ENCODE measurements at places on chromosomes 5 and 9.

DNA sequence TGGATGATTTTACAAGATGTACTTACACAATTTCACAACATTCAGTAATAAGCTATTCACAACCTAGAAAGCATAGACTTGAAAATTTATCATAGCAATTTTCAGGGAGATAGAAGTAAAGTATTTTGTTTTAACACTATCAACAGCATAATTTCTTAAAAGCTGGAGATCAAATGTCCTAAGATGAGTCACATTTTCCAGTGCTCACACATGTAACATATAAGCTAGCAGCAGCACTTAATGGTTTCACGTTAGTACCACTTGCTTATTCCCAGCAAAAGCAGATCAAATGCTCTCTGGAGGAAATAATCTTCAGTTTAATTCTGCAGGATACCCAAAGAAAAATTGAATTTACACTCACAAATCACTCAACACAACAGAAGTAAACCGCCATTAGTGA is 6.5 kb downstream of the OR13C8 start:
- DNase-seq, result no peak

DNA sequence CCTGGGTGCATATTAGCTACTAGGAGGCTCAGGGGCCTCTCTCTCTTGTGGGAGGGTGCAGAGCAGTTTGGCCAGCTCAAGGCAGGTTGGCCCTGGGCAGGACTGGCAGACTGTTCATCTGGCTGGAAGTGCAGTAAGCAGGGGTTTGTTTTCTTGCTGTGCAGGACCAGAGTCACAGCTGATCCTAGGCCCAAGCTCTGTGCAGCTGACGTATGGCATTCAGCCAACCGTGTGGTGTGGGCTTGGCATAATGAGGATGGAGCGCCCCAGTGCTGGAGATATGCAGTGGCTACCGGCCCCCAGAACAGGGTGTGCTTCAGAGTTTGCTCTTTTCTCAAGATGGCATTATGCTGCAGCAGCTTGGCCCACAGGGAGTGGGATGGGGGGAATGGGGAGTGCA is 31.0 kb upstream of the PHF24 start:
- DNase-seq, result no peak

DNA sequence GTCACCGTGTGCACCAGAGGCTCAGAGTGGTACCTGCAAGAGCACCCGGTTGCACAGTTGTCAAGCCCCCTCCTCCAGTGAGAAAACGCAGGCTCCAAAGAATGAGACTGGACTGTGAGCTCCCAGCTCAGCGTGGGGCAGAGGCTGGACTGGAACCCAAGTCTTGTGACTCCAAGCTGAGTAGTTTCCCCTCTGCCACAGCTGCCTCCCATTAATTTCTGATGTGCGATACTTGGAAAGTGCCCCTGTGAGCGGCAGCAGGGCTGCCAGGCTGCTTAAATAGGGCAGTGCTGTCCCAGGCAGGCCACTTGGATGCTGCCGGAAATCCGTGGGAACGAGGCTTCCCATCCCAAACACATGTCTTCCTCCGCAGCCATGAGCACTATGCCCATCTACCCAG is 62.2 kb upstream of the ANGPTL2 start:
- no peak for DNase-seq

DNA sequence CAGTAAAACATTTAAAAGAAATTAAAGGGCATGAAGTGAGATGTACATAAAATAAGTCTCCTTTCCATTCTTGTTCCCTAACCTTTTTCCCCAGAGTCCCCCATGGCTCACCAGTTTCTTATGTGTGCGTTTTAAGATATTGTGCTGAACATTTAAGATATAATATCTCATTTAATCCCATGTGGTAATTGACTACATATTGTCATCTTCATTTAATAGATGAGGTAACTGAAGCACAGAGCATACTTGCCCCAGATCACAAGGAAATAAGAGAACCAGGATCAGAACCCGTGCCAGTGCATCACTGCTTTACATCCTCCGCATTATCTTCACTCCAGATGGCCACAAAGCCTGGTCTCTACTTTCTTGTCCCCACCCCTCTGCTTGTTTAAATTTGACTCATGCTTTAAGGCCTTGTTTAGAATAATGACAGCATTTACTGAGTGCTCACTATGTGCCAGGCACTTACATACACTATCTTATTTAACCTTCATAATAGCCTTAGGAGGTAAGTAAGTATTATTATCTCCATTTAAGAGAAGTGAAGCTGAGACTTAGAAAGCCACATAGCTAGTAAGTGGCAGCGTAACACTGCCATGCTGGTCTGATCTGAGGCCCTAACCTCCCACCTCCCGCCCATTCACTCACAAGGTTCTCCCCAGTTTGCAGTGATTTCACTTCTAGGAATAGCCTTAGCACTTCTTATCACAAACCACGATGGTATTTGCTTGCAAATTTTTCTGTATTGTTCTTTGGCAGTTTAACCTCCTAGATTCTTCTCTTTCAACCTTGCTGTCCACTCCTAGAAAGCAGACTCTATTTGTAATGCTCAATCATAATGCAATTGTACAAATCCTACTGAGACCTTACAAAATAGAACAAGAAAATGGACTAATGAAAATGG is 78.4 kb upstream of the IL6ST start:
- no peak for DNase-seq

GRCh38 chr9:133980864-133981588 is 11.1 kb downstream of the VAV2 start:
- no peak for DNase-seq

GRCh38 chr5:150879358-150879757 is 25.4 kb downstream of the ZNF300 start:
- no peak for DNase-seq
